Activated CD4-positive, CD25-positive, alpha-beta regulatory T cell (primary cell): ENCODE measurements at places on chromosomes 5 and 9.

GRCh38 chr9:86637515-86637914 lies 283.3 kb upstream of the TUT7 start:
- no peak for DNase-seq

GRCh38 chr5:154405078-154405792 lies 40.6 kb upstream of the SAP30L start:
- peak; percentile 48 for DNase-seq

DNA sequence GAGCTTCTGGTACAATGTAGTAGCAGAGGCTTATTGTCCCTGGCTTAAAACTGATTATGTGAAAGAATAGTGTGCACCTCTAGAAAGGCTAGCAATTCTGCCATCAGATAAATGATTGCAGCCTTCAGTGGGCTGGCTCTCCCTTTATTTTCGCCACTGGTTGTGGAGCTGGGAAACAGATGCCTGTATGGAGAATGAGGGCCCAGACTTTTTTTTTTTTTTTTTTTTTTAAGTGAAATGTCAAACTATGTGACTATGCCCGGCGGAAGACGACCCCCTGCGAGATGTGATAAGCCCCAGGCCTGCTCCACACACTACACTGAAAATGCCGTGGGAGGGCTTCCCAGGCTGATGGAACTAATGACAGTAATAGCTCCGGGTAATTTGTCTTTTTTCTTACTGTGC lies 28.7 kb downstream of the ISL1 start:
- no peak for DNase-seq

GRCh38 chr5:38556599-38557307 lies at the start of gene LIFR:
Gene LIFR (minus strand): TSS chr5:38556646. CDS start chr5:38530647, 25,999 bp downstream.
- no peak for DNase-seq

GRCh38 chr9:114223564-114224246 lies 68.4 kb downstream of the COL27A1 start:
- no peak for DNase-seq

DNA sequence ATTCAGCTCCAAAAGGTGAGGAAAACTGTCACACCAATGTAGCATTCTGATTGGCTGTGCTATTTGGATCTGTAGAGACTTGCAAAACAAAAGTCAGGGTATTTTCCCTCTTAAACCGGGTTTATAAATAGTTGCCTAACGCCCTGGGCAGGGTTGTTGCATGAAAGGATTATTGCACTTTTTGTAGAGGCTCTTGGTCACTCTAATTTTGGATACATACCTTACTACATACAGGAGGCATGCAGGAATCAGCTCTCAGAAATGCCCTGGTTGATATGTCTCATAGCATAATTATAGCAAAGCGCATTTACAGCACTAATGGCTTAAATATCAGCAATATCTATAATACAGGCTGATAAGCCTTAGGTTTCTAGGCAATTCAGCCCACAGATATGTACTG lies 200.0 kb upstream of the GDNF start:
- no peak for DNase-seq

- no peak for DNase-seq
These were observed 71.4 kb upstream of the MOCS2 start for GRCh38 chr5:53180991-53181390.

DNA sequence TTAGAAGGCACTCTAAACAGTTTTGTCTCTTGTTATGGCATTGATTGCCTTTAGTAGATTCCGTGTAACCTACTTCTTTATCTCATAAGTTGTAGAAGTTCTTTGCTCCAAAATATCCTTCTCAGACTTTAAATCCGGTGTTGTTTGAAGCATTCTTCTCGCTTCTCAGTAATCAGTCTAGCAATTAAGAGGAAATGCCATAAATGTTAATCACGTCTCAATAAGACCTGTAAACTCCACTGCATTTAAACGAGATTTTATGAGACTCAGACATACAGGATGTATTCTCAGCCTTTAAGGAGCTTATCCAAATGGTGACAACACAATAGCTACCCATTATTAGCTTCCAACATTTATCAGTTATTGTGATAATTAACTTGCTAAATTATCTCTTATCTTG lies 7.7 kb upstream of the C5 start:
- no peak for DNase-seq

- DNase-seq: no peak
These were observed 73.7 kb upstream of the PJA2 start for GRCh38 chr5:109483395-109483971.

DNA sequence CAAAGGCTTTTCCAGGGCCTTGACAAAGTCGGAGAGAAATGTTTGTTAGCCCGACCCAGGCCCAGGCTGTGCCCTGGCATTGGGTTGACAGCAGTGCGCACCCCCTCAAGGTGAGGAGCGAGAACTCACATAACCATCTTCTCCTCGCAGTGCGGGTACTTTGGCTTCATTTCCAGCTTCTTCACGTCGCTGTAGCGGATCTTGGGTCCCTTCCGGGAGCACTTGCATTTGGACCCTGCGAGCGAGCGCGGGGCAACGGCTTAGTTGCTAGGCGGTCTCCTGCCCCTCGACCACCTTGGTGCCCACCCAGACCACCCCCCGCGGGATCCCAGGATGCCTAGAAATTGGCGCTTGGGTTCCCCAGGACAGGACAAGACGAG lies 496 bp downstream of the CXCL14 start:
- DNase-seq: no peak

DNA sequence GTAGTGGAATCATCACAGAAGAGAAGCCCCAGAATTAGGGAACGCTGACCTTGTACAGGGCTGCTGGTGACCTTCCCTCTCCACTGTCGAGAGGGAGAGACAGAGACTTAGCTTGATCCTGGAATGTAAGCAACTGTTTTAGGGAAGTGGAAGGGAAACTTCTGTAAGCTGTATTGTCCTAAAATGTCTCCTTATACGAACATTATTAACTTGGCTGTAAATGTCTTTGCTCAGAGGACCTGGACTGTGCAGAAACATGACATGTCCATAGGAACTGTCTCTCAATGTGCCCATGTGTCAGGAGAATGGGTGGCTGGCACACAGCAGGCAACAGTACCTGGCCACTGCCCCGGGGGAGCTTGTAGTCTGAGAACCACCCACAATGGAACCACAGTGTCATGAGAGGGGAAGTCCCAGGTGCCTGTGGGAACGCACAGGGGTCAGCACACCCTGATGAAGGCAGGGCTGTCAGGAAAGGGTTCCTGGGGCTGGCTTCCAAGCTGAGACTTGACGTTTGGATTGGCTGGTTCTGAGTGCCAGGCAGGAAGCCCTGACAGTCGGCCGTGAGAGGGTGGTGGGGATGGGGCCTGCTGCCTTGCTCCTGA lies 34.0 kb downstream of the DAP start:
- no peak for DNase-seq

DNA sequence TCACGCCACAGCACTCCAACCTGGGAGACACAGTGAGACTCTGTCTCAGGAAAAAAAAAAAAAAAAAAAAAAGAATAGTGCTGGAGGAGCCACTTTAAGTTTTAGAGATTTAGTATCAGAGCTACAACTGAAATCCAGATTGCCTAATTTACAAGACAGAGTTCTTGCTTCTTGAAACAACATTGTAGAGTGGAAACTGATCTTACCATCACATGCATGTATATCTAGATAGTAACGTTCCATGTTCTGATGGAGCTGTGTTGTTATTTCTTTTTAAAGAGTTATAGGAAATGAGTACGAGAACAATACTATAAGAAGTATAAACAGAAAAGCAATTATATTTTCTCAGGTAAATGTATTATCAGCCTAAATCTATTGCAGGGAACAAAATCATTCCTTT lies 48.9 kb downstream of the TBCA start:
- no peak for DNase-seq

DNA sequence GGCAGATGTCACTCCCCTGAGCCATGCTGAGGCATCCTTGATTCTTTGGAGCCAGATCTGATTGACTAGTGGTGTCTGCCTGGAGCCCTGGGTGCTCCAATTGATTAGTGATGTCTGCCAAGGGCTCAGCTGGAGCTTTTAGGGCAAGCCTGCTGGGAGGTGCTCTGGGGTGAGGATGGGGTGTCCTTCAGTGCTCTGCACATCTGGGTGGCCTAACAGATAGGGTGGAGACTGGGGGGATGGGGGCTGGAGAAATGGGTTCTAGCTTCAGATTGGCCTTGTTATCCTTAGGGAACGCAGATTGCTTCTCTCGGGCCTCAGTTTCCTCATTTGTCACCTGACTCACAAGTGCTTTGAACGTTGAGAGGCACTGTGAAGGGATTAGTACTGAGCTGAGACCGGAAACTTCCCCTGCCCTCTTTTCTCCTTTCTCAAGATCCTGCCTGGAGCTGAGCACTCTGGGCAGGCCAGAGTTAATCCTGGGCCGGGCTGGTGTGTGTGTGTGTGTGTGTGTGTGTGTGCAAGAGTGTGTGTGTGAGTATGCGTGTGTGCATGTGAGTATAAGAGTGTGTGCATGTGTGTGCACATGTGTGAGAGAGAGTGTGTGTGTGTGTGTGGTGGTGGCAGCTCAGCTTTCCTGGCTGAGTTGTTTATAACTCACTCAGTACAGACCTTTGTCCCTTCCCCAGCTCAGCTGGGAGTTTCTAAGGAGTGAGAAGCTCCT lies 5.6 kb upstream of the IER5L start:
- no peak for DNase-seq

- DNase-seq: no peak
These were observed 157.8 kb upstream of the FTMT start for GRCh38 chr5:121693864-121694263.

GRCh38 chr9:135468854-135469521 lies 10.6 kb upstream of the PPP1R26 start:
- DNase-seq: no peak

DNA sequence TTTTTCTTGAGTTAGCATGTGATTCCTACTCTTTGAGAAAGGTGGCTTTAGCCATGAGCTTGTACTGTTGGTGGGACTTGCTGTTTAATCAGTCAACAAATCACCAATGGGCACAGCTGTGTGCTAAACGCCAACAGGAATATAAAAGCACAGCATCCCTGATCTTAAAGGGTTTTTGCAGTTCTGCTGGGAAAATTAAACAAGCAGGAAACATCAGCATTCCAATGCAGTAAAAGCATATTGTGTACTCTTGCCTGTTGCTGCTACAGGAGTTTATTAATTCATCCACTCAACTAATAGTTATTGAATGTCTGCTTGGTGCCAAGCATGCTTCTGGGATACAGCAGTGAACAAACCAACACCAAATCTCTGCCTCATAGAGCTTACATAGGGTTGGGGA lies 27.4 kb upstream of the F2RL1 start:
- DNase-seq: no peak

- DNase-seq: no peak
These were observed 3.6 kb upstream of the B4GALT1 start for GRCh38 chr9:33170464-33171415.

DNA sequence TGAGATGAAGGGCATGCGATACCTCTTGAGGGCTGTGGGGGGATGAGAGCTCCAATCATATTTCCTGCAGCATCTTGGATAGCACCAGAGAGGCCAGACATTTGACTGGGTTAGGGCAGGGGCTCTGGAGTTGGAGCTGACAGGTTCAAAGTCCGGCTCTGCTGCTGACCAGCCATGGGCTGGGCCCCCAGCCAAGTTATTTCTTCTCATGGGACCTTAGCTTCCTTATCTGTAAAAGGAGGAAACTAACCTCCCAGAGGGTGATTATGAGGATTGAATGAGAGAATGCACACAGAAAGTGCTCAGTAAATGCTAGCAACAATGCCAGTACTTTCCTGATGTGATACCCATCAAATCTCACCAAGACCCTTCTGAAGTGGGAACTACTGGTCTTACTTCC lies 65.2 kb upstream of the SLC25A51 start:
- no peak for DNase-seq

- DNase-seq: no peak
These were observed 145.9 kb downstream of the YIPF5 start for GRCh38 chr5:144024545-144024944.

DNA sequence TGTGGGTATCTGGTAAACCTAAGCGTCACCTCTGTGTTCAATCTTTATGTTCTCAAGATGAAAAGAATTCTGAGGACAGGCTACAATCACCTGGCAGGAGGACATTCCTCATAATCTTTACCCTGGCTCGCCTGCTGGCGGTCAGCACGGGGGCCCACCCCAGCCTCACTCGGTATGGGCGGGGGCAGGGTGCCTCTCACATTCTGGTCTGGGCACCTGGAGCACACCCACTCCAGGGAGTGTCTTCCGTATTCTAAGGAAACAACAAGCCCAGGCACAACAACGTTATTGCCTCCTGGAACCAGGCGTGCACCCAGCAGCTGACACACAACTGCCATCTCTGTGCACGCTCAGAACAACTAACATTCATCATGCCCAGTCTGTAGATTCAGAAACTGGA lies 179.8 kb downstream of the ROR2 start:
- no peak for DNase-seq

- no peak for DNase-seq
These were observed 37.8 kb upstream of the NPR3 start for GRCh38 chr5:32673272-32673671.

DNA sequence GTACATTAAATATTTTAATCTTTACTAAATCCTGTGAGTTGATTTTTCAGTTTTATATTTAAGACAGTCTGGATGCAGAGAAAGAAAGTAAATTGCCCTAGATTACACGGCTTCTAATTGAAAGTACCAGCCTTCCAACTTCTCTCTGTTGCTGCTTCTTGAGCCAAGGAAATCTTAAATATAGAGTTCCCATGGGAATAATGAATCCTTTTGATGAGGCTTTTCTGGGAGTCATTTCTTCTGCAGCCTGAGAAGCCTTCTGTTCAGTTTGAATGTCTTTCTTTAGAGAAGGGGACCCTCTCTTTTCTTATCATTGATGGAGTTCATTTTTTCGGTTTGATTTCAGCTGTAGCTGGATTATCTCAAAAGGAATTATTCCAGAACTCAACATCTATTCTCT lies 317.3 kb upstream of the PTPRD start:
- no peak for DNase-seq

DNA sequence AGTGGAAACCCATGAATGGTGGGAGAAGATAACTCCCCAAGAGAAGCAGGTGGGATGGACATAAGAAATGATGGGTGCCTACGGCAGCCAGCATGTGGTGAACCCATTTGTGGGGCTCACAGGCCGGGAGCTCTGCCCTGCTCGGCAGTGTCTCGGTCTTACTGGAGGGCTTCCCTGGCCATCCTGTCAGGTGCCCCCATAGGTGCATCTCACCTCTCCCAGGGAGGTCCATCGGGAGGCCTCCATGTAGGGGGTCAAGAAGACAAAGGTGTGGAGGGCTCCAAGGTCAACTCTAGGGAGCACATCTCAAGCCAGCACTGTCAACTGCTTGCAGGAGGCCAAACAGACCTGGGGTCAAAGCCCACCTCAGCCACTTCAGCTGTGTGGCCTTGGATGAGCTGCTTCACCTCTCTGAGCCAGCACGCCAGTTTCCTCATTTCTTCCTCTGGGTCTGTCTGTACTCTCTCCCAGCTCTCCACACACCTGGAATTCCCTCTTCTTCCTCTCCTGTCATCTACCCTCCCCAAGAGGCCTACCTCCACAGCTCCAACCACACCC lies 10.5 kb upstream of the ADGRD2 start:
- DNase-seq: no peak

- no peak for DNase-seq
These were observed 135.6 kb downstream of the DAB2IP start for GRCh38 chr9:121786998-121787422.

DNA sequence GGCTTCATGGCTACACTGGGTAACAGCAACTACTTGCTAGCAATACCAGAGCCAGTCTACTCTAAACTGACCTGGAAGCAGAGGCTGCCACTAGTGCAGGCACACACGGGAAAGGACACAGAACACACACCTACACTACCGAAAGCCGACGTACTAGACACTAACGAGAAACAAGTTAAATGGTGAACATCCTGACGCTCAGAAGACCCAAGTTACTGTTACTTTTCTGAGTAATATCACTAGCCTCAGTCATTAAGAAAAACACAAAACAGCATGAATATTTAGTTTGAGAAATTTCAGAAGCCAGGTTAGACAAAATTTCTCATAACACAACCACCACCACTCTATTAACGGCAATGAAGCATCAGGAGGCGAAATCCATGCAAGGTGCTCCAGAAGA lies 44.5 kb downstream of the CAMSAP1 start:
- no peak for DNase-seq
